ENCODE measurements at places on chromosomes 11 and 22.

DNA sequence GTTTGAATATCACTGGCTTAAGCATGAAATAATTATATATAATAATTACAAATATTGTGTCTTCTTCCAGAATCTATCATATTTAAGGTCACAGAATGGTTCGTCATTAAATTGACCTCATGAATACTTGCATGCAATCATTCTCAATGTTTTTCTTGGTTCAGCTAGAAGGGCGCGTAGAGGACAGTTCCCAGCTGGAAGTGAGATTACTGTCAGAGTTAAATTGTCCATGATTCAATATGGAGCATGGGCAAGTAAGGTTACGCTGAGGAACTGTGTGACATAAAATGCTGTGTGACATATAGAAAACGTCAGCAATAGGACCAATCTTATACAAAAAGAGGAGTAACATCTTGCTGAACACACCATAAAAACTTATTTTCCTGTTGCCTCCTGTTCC, 2423.5 kb upstream of the RAG2 start:
- no peak for DNase-seq

- DNase-seq: no peak
Observed at GRCh38 chr11:118223570-118223969, 1.2 kb downstream of the JAML start.

- no peak for DNase-seq
Observed at GRCh38 chr11:123382555-123383074, 47.5 kb upstream of the GRAMD1B start.

DNA sequence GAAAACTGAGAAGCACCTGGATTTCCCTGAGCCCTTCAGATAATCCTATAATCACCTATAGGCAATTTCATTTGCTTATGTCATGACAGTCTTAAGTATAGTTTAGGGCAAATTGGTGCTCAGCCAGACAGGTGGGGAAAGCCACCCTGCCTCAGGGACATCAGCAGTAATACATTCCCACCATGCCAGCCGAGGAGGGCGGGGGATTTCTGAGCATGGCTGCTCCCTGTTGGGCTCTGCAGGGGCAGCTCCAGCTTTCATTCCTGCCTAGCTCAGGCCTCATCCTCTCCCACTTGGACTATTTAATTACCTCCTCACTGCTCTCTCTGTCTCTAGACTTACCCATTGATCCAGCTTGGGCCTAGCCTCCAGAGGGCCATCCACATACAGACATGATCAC, 9.0 kb upstream of the DRD2 start:
- no peak for DNase-seq

GRCh38 chr22:29313576-29314466, 1.7 kb downstream of the RASL10A start:
- DNase-seq: no peak

GRCh38 chr11:118334745-118335144, 7.8 kb downstream of the CD3D start:
- DNase-seq: no peak

- DNase-seq: no peak
Observed at GRCh38 chr11:106167085-106167484, 89.6 kb downstream of the AASDHPPT start.

- no peak for DNase-seq
Observed at GRCh38 chr11:22084056-22084455, 108.8 kb upstream of the ANO5 start.

GRCh38 chr22:36235585-36235984, 3.7 kb downstream of the APOL2 start:
- no peak for DNase-seq

GRCh38 chr11:78343303-78343702, 74.3 kb downstream of the GAB2 start:
- DNase-seq: no peak

GRCh38 chr11:117092951-117093590, 5.2 kb downstream of the SIK3 start:
- no peak for DNase-seq

DNA sequence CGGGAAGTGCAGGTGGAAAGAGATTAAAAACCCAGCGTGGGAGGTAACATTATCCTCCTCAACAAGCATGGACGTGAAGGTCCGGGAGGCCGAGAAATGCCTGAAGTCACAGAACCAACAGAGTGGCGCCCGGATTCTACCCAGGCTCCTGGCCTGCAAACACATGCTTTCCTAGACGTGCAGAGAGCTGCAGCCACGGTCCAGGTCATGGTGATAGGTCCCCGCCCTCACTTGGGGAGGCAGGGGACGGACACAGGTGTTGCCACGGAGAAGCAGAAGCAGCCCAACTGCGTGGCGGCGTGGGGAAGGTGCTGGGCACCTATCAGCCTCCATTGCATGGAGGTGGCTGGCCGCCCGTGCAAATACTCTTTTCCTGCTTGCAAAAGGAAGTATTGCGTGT, 148.8 kb downstream of the MPPED1 start:
- DNase-seq: no peak

GRCh38 chr11:47510209-47510608, 42.7 kb downstream of the CELF1 start:
- DNase-seq: no peak
